ENCODE measurements at places on chromosomes 3 and 15.

DNA sequence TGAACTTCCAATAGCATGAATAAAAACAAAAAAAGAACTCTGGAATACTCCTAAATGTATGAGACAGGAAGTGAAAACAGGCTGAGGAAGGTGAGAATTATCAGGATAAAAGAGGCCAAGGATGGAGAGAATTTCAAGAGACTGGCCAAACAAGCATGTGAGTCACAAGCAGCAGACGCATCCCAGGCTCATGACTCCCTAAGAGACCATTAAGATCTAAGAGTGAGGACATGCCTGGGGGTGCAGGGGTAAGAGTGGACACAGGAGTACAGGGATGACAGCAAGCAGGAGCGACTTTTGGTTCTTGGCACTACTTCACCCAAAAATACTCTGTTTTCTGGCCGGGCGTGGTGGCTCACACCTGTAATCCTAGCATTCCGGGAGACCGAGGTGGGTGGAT, 7.1 kb downstream of the SCAMP2 start:
- peak; percentile 85 for DNase-seq

- DNase-seq: no peak
These were observed 104.8 kb upstream of the CHRNA7 start for GRCh38 chr15:31925541-31925940.

DNA sequence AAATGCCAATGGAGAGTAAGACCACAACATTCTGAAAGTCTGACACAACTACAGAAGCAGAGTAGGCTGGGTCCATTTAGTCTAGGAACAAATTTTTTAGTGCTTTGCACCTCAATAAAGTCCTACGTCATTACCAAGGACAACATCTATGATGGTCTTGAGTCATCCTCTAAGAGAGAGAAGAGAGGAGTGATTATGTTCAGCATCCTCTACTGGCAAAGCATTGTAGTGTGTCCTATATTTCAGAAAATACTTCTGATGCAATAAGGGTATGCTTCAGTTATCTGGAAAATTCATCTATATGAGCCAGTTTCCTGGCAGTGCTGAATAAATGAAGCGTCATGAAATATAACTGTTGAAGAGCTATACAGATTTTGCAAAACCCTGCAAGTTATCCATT, 95.6 kb downstream of the P2RY1 start:
- no peak for DNase-seq

- peak; percentile 18 for DNase-seq
These were observed 56.3 kb upstream of the PSMD6 start for GRCh38 chr3:64079369-64080150.

DNA sequence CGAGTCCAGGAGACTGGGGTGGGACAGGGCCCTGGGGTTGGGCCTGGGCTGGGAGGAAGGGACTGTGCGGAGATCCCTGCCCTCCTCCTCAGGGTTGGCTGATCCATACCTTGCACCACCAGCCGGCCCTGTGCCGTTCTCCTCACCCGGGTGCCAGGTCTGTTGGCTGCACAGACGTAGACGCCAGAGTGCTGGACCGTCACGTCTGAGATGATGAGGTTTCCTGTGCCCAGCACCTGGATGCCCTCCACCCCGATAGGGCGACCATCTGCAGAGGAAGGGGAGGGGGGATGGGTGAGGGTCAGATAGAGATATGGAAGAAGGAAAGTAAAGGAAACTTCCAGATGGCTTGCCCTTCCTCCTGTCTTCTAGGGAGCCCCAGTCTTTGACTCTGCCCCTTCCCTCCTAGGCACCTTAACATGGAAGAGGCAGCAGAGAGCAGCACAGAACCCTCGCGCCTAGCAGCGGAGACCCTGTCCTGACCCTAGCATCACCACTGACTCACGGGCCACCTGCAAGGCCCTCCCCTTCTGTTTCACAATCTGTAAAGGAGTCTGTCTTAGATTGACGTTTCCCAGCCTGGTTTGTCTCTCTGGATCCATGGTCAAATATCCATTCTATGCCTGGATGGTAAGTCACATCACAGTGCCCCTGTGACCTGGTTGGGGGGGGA, 28.8 kb downstream of the RNU5B-1 start:
- no peak for DNase-seq

GRCh38 chr3:77825001-77825827, 785.3 kb downstream of the ROBO2 start:
- DNase-seq: peak; percentile 95

GRCh38 chr3:120648290-120648689, 33.7 kb downstream of the HGD start:
- no peak for DNase-seq

DNA sequence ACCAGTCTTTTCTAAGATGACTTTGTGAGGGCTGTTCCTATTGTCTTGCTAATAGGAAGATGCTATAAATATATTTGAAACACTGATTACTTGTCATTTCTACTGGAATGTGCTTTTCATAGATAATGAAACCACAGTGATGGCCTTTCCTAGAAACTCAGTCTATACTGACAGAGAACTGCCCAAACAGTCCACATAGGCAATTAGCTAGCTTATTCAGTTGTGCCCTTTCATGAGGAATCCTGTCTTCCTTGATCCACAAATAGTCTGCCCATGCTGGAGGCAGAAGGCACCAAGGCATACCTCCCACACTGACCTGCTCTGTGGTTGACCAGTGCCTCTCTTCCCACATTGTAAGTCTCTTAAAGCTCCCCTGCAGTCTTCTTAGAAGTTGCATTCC, 135.9 kb downstream of the CMSS1 start:
- no peak for DNase-seq

DNA sequence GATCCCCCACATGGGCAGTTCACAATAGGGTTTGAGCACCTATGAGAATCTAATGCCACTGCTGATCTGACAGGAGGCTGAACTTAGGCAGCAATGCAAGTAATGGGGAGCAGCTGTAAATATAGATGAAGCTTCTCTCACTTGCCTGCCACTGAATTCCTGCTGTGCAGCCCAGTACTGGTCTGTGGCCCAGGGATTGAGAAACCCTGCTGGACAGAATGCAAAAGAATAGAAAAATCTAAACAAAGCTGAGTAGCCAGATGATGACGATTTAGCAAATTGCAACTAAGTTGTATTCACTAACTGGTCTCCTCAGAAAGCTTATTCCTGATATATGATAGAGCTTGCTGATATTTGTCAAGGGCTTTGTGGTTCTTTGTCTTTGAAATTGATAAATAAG, 34.3 kb upstream of the APH1B start:
- DNase-seq: peak; percentile 87

GRCh38 chr3:63441262-63441661, 163.2 kb downstream of the SYNPR start:
- DNase-seq: no peak

DNA sequence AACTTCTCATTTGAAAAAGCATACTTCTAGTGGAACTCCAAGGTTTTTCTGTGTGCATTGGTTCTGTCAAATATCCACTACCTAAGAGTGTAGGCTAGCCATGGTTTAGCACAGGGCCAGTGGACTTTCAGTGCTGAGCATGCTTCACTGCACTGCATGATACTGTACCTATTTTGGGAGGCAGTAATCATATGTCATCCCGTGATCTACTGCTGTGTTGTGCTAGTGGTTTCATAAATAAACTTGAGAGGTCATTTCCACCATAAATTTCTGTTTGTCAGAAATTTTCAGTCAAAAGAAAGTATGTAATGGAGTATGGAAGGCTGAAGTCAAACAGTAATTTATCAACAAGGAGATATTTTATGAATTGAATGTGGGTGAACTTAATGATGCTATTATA, 203.6 kb downstream of the ROBO1 start:
- no peak for DNase-seq

DNA sequence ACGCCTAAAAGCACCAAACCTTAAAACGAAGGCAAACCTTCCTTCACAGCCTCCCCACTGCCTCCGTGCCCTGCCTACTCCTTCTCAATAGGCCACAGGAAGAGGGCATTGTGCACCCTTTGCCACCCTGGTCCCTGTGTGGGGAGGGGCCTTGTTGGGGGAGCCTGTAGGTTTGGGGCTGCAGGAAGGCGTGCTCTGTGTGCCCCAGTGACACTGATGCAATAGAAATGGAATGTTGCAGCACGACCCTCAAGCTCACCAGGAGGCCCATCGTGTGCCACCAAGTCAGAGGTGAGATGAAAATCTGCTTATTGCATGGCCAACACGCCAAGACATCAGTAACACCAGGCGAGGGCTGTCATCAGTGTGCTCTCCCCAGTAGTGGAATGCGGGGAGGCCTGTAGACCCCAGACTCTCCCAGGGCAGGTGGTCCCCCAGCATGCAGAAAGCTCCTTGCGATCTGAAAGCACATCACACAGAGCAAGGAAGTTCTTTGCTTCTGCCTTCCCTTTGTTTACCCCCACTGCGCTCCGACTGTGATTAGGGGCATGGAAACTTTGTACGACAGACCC, 86.2 kb downstream of the ASB7 start:
- DNase-seq: no peak

DNA sequence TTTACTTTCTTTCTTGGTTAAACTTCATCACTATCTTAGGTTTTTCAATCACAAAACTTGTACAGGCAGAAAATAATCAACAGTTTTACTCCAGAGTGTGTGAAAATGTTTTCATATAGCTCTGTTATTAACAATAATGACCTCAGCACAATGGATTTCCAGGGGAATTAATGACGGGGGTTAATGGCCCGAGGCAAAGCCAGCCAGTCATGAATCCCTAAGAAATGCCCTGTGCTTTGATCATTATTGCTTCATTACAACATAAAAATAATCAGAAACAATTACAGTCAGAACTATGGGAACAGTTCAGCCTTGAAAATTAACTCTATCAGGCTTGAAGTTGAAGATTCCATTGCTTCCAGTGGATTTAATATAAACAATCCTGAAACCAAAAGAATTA, 875.4 kb downstream of the ROBO2 start:
- no peak for DNase-seq

DNA sequence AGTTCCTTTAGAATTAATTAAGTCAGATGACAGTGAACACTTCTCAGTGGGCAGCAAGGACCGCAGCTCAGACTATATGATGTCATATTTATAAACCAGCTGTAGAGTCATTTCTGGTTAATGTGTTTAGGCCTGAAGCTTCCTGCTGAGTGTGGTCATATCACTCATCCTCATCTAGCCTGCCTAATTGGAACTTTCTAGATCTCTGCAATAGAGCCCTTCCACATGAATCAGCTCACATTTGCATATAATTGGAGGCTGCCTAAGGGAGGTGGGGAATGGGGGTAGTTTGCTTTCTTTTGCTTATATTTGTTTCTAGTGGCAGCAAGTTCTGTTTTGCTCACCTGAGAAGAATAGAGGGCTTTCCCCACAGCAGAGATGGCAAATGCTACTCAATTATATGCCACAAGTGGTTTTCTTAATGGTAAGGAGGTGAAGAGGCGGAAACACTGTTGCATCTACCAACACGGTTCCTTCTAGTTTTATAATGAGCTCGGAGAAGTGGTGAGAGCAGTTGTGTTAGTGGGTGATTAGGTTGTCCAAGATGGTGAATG, 148.1 kb downstream of the KLHL25 start:
- DNase-seq: peak; percentile 78

GRCh38 chr15:74461847-74462511, 1.0 kb upstream of the UBL7 start:
- no peak for DNase-seq

DNA sequence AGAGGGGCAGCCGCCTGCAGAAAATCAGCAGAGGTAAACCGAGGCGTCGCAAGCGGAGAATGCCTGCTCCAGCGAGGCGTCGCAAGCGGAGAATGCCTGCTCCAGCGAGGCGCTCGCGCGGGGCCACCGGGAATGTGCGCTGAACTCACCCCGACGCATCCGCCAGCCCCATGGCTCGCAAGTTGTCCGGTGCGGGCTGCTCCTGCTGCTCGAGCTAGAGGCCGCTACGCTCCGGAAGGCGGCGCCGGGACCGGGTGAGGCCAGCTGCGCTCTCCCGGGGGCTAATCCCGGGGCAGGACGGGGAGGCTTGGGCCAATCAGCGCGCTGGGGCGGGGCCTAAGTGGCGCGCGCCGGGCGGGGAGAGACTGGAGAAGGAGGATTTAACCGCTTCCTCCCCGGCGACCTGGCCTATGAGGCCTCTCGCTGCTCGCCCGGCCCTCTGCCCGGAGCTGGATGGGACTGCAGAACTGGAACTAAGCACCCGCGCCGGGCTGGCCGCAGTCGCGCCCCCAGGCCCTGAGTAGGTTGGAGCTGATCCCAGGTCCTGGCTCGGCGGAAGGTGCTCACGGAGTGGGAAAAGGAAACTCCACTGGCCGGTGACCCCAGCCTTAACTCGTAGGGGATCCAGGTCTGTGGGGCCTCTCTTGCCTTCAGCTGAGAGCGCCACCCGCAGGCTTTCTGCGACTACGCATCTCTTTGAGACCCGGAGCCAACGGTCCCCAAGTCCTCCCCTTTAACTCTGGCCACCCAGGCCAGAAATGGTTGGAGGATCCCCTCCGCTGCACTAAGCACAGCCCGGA, at the start of gene SLC26A6:
Gene SLC26A6, minus strand, starts transcription at position 240 of the 800 bp plus-strand sequence. Its CDS starts 68 bp downstream, at position 172.
- DNase-seq: peak; percentile 98

DNA sequence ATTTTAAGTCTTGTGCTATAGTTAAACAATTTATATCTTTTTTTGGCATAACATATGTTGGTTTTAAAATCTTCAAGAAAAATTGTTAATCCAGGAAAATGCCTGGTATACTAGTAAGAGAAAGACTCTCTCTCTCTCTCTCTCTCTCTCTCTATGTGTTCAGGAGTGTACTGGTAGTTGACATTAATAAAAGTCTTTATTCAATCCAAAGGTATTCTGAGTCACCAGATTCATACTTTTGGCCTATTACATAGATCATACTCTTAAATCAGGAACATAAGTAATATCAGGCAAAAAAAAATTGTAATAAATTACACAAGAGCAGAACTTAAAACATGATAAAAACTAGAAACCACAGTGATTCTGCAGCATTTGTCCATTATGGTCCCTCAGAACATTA, 70.2 kb downstream of the TFG start:
- DNase-seq: no peak

DNA sequence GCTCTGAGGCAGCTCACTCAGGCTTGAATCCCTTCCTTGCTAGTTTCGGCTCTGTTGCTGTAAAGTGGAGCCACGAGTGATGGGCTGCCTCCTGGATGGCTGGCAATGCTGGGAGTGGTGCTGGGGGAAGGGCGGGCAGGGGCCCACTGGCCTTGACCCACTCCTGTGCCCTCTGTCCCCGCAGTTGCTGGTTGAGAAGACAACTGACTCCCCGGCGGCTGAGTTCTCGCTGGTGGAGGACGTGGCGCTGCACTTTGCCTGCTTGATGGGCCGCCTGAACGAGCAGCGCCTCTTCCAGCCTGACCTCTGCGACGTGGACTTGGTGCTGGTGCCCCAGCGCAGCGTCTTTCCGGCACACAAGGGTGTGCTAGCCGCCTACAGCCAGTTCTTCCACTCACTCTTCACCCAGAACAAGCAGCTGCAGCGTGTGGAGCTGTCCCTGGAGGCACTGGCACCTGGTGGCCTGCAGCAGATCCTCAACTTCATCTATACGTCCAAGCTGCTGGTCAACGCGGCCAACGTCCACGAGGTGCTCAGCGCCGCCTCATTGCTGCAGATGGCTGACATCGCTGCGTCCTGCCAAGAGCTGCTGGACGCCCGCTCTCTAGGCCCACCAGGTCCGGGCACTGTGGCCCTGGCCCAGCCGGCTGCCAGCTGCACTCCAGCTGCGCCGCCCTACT, 4.7 kb downstream of the ZBTB47 start:
- no peak for DNase-seq

DNA sequence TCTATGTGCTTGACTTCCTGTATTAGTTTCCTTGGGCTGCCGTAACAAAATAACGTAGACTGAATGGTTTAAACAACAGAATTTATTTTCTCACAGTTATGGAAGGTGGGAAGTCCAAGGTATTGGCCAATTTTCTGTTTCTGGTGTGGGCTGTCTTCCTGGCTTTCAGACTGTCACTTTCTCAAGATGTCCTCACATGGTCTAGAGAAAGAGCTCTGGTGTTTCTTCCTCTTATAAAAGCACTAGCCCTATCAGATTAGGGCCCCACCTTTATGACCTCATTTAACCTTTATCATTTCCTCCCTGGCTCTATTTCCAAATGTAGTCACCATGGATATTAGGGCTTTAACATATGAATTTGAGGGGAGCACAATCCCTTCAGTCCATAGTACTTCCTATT, 54.6 kb downstream of the SPRED1 start:
- DNase-seq: no peak
